AG09309 (cell line): ENCODE measurements at places on chromosomes 2 and 18.

DNA sequence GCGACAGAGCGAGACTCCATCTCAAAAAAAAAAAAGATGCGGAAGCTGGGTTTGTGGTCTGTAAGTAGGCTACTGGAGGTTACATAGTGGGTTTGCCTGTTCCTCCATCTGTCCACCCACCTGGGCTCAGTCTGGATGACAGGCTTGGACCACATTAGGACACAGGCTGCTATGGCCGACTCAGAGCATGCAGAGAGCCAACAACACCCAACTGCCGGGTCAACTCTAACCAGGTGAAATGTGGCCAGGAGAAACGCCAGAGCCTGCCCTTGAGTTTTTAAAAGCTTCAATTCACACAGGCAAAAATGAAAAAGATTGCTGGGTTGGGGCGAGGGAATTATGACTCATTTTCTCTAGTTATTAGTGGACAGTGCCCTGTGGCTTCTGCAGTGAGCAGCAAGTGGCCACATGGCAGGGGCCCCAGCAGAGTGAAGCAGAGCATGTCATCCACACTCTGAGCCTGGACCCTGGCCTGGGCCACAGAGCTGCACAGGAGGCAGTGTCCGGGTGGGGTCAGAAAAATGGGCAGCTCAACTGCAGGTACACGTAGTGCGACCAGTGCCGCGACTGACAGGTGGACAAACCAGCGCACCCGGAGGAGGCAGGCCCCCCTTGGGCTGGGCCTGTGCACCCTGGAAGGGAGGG is 67.4 kb downstream of the BIN1 start:
- DNase-seq, result no peak

- no peak for DNase-seq
Observed at GRCh38 chr18:1732143-1732542, 827.5 kb downstream of the ADCYAP1 start.

GRCh38 chr18:35778850-35779627 is 193.4 kb upstream of the RMP24 start:
- DNase-seq, result no peak

GRCh38 chr2:223606946-223607345 is 4.8 kb upstream of the SCG2 start:
- no peak for DNase-seq

GRCh38 chr2:136167721-136168475 is 49.9 kb upstream of the CXCR4 start:
- no peak for DNase-seq
